Kidney tubule cell (primary cell): ENCODE measurements at places on chromosomes 3 and 15.
A peak's percentile ranks its signal among the peaks of the same experiment; 100 is the strongest.

GRCh38 chr15:56533731-56534403 is 68.9 kb upstream of the MNS1 start:
- no peak for DNase-seq

- peak; percentile 54 for DNase-seq
Observed at GRCh38 chr3:119542168-119542767, 17.1 kb downstream of the CD80 start.

GRCh38 chr3:31959951-31960792 is 20.9 kb downstream of the OSBPL10 start:
- DNase-seq: no peak

DNA sequence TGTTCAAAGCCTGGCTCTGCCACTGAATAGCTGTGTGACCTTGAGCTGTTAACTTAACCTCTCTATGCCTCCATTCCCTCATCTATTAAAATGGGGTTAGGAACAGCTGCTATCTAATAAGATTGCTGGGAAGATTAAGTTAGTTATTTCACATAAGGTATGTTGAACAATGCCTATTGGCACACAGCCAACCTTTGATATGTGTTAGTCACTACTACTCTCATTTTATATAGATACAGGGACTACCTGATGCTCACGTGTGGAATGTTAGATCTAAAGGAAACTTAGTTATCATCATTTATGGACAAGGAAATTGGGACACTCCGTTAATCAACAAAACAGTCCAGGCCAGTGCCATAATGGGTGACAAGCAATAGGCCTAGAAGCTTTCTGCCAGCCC is 332.4 kb upstream of the PPP2R3A start:
- no peak for DNase-seq

- peak; percentile 89 for DNase-seq
Observed at GRCh38 chr3:47475570-47476329, at the start of gene SCAP. TSS of gene SCAP (minus strand) at chr3:47475941. CDS start at chr3:47442993, 32,948 bp downstream.

DNA sequence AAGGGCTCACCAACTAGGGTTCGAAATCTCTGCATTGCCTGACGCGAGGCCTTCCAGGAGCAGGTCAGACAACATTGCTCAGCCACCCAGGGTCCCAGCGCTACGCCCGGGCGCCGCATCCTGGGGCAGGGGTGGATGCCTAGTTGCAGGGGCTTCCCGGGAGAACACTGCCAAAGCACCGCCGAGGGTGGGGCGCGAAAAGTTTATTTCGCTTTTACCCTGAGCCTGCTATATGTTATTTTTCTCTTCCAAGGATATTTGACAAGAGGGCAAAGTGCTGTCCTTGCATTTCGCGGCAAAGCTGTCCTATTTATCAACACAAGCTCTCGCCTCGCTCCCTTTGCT is 549 bp upstream of the SOX14 start:
- DNase-seq: no peak

- DNase-seq: peak; percentile 43
Observed at GRCh38 chr3:38003371-38003816, 12.8 kb downstream of the VILL start.

DNA sequence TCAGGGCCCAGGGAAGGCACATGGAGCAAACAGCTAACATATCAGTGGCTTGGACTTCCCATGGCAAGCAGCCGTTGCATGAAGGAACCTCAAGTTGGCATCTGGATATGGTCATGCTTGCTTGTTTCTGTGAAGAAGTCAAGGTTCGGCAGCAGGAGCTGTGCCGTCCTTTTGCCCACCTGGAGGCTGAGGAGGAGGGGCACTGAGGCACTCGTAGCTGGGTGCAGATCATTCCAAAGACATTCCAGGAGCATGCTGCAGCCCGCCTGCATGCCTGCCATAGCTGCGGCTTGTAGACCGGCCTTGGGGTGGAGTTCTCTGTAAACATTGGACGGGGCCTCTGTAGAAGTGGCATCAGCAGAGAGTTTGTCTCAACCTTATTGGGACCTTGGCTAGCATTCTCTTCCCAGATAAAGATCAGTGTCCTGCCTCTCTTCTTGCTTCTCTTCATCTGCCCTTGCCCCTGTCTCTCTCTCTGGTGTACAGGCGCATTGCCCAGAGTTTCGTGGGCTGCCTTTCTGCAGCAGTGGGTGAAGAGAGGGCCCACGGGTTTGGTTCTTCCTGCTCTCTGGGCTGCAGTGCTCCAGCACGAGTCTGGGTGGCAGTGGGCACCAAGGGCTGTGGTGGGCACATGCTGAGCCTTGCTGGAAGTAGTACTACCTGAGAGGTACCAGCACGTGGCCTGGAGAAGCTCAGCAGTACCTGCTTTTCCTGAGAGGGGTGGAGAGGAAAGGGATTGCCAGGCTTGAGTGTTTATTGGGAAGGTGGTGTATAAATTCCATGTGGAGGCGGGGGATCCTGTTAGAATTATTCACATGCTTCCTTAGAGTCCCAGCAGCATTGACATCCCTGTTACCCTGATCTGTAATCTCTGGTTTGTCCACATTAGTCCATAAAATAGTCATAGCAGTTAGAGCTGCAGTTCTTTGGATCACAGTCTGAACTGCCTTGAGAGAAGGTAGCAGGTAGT is 49.4 kb downstream of the CHCHD6 start:
- peak; percentile 6 for DNase-seq

DNA sequence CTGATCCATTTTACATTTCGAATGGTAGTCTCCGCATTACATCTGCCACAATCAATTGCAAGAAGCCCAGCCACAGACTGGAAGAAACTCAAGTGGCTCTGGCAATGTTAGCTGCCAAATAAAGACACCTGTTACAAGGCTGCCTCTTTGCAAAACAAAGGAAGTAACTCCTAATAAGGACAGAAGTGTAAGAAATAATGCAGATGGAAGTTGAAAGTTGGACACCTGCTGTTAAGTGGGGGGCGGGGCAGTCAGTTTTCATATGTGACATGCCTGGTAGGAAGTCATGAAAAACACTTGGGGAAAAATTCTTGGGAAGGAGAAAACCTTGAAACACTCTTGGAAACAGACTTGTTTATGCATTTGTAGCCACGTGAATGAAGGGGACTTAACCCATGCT is 54.1 kb upstream of the ATP2C1 start:
- DNase-seq: no peak

DNA sequence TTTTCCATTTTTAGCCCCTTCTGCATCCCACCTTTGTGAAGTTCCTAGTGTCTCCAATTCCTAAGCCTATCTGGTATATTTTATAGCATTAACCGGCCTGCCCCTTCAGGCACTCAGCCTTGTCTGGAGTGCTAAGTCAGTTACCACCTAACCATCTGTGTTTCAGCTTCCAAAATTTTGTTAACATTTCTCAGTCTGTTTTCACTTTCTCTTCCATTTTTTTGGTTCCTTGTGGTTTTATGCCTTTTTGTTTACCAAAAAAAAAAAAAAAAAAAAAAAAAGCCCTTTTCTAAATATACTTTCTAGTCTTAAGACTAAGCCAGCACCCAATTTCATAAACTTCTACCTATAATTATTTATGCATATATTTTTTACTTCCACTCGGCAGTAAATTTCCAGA is 92.4 kb downstream of the CSNK1G1 start:
- no peak for DNase-seq

DNA sequence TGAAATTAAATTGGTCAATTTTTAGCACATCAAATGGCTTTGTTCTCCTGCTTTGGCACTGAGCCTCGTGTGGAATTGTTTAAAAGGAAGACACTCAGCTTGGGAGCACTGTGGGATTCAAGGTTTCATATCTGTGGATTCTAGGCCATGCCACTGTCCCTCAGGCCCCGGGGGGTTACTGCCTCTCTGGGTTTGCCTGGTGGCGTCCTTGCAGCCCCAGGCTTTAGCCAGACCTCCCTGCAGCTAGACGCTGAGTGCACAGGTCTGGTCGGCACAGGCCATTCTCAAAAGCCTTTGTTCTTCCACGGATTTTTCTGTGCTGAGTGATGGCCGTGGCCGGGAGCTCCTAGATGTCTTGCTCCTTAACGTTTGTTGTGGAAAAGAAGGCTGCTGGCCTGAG is 76.2 kb downstream of the CACNA2D3 start:
- no peak for DNase-seq

DNA sequence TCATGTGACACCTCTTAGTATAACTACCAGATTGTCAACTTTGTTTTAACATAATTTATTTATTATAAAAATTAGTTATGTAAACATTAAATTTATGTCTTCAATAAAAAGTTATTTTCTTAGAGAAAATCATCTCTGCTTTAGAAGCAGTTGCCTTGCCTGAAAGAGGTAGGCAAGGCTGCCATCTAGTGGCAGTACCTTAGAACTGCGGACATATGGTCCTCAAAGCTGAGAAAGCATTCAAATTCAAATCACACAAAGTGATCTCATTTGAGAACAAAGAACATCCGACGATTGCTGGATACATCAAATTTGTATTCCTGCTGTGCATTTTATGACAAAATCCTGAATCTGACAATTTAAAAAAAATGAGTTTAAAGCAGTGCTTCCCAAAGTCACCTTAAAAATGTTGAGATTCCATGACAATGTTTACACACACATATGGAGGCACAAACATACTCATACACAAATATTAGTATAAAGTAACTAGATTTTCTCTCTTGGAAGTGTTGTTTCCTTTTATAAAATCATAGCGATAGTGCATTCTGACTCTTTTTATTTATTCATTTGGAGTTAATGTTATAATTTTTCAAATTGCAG is 617.4 kb downstream of the CADM2 start:
- DNase-seq: peak; percentile 61

GRCh38 chr3:23396746-23397145 is 193.6 kb downstream of the UBE2E2 start:
- DNase-seq: peak; percentile 4

- no peak for DNase-seq
Observed at GRCh38 chr3:62145086-62145757, 228.1 kb downstream of the FEZF2 start.

- DNase-seq: no peak
Observed at GRCh38 chr3:190734490-190734889, 128.0 kb downstream of the GMNC start.

- DNase-seq: peak; percentile 51
Observed at GRCh38 chr3:13229273-13229949, 156.2 kb upstream of the IQSEC1 start.

DNA sequence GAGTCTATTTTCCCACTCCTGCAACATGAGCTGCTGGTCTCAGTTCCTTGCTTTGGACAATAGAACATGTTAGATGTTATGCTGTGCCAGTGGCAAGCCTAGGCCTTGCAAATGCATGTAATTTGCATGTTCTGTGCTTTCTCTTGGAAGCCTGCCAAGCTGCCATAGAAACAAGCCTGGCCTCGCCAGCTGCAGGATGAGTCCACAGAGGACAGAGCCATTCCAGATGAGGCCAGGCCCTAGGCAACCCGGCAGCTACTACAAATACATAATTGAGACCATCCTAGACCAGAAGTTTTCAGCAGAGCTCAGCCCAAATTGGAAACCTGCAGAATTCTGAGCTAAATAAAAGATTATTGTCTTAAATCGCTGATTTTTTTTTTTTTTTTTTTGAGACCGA is 39.6 kb downstream of the TRIM69 start:
- DNase-seq: no peak

GRCh38 chr3:29332195-29332637 is 51.3 kb downstream of the RBMS3 start:
- no peak for DNase-seq

- no peak for DNase-seq
Observed at GRCh38 chr15:29811691-29812383, 10.4 kb downstream of the TJP1 start.

DNA sequence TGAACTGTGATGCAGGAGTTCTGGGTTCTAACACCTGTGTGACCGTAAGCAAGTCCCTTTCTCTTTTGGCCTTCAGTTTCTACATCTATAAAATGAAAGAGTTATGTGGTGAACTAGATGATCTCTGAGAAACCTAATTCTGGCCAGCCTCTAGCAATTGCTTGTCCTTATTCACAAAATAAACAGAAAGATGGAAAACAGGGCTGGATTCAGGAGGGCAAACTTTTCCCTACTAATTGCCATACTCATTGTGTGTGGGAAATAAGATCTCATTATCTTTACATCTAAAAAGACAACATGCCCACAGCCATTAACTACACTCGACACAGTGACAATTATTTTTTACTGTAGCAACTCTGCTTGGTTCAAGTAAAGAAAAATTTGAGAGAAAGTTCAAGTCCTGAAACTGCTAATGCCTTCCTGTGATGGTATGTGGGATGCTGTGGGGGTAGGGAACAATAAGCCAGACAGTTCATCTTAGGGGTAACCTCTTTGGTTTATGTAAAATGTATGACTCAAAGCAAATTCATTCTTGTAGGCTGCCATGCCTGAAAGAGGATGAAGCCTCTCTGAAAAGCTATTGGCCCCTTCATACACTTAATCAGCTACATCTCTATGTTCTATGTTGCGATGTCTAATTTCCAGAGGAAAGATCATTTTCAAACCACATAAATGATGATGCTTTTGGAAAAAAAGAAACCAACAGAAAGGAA is 177.6 kb upstream of the BCL6 start:
- DNase-seq: peak; percentile 67

DNA sequence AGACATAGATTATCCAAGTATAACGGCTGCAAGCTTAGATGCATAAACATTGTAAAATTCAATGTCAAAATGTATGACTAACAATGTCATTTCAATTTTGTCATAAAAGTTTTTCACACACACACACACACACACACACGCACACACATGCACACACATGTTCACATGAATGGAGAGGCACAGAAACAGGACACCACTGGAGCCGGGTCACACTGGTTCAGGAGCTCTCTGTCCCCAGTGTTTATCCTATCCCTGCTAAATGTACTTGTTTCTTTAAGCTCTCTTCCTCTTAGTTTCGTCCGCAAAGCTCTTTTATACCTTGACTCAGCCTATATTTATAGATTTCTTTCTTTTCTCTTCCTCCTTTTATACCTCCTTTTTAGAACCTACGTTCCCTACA is 249.9 kb downstream of the CADPS start:
- no peak for DNase-seq

DNA sequence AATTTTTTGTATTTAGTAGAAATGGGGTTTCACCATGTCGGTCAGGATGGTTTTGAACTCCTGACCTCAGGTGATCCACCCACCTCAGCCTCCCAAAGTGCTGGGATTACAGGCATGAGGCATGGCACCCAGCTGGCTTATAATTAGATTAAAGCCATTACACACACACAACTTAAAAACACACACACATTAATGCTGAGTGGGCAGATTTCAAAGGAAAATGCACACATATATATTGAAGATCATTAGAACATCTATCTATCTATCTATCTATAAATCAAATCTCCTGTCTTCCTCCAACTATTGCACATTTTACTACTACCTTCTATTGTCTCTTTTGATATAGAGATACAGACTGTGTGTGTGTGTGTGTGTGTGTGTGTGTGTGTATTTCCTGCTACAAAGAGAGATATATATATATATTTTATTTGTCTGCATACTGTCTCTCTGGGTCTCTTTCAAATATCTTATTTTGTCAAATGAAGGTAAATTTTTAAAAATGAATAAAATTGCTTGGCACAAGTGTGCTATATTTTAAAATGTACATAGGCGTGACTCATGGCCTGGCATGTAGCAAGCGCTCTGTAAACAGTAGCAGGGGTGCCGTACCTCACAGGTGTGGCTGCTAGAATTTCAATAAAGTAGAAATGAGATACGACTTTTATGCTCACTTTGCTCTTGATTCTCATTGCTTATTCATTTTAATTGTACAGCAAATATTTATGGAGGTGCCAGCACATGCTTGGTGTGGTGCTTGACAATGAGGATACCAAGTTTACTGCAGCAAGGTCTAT is 655.8 kb downstream of the AGBL1 start:
- no peak for DNase-seq

- no peak for DNase-seq
Observed at GRCh38 chr3:57199895-57200297, at the start of gene HESX1. TSS of gene HESX1 (minus strand) at chr3:57199978. CDS start at chr3:57199918, 60 bp downstream.

- no peak for DNase-seq
Observed at GRCh38 chr15:72272997-72273352, 621 bp upstream of the PARP6 start.

- DNase-seq: no peak
Observed at GRCh38 chr15:34018021-34018645, 20.9 kb downstream of the AVEN start.

- DNase-seq: no peak
Observed at GRCh38 chr3:29503314-29503713, 222.4 kb downstream of the RBMS3 start.
